ENCODE measurements at places on chromosomes 4 and X.

- DNase-seq = peak; percentile 4
Observed at GRCh38 chr4:184347251-184348239, 126.8 kb downstream of the IRF2 start.

- no peak for DNase-seq
Observed at GRCh38 chrX:152831391-152831790, 528 bp downstream of the NSDHL start.

- no peak for DNase-seq
Observed at GRCh38 chr4:158656439-158656838, 15.2 kb downstream of the C4orf46 start.

DNA sequence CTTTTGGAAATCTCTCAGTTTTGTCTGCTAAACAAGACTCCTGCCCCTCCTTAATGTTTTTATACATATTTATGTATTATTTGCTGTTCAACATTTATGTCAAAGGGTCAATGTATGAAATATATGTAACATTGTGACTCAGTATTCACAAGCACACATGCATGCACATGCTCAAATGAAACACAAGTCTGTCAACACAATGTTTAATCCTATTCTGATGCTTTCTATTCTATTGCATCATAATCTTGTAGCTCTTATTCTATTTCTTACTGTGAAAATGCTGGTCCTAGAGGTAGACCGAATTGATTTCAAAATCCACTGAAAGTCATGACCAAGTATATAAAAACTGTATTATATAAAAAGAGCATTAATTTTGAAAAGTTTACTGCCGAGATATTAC is 1463.3 kb downstream of the C4orf33 start:
- no peak for DNase-seq

GRCh38 chr4:145131848-145132247 is 33.7 kb downstream of the ABCE1 start:
- DNase-seq = no peak

GRCh38 chrX:140762061-140762460 is 52.5 kb downstream of the LINC00632 start:
- DNase-seq = no peak

DNA sequence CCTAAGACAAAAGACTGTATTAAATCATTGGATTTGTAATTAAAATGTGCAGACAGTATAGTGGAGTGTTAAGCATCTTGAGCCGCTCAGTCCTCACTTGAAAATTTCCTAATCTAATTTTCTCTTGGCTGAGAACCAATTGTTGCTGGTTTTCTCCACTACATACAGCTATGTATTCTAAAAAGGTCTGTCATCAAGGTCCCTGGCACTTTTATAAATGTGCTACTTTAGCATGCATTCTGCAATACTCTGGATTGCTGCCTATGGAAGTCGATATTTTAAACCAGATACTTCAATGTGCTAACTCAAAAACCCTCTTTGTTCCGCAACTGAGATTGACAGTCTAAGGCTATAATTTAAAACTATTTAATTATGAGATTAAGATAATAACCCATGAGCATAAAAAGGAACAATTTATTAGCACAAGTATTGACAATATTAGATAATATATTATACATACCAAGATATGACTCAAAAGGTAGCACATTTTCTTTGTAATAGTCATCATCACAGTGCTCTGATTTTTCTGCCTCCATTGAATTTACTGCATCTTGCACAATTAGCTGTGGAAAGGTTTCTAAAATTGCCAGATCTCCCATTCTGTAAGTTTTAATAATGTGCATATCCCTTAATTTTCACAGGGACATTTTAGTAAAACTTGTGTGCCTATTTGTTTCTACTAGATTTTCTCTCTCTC is 815.1 kb downstream of the ADGRL3 start:
- no peak for DNase-seq

DNA sequence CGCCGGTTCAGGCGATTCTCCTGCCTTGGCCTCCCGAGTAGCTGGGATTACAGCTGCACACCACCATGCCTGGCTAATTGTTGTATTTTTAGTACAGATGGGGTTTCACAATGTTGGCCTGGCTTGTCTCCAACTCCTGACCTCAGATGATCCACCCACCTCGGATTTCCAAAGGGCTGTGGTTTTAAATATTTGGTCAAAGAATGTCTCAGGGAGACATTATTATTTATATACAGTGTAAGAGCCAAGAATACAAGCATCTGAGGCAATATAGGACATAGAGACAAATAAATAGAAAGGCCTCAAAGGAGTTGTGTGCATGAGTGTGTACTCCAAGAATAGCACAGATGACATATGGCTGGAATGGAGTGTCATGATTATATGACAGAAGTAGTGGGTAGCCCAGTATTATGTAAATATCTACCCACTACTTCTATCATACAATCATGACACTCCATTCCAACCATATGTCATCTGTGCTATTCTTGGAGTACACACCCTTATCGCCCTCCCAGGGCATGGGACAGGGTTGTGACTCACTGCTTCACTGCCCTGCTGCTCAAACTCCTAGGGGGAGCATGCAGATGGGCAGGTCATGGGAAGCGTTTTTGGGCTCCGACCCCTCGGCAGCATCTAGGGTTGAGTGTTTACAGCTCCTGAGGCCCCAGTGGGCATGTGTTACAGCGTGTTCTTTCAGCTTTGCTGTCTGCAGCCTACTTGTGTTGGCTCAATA is 1649.8 kb upstream of the PCDH10 start:
- DNase-seq = peak; percentile 46

- DNase-seq = no peak
Observed at GRCh38 chrX:133516686-133517085, 101.4 kb upstream of the GPC4 start.

DNA sequence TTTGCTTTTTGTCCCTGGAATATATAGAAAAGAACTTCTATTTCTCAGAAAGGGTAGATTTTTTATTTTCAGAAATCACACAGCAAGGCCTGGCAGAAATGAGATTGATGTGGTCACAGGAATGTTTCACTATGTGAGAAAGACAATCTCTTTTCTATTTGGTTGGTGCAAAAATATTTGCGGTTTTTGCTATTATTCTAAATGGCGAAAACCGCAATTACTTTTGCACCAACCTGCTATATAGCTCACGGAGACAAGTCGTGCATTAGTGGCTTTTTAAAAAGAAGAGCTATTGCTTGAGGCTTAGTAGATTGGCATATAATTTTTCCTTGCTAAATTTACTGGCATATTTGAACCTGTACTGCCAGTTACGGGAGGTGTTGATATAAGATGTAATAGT is 100.4 kb downstream of the ITM2A start:
- DNase-seq = no peak

GRCh38 chr4:122716825-122717448 is 15.6 kb upstream of the BBS12 start:
- no peak for DNase-seq

DNA sequence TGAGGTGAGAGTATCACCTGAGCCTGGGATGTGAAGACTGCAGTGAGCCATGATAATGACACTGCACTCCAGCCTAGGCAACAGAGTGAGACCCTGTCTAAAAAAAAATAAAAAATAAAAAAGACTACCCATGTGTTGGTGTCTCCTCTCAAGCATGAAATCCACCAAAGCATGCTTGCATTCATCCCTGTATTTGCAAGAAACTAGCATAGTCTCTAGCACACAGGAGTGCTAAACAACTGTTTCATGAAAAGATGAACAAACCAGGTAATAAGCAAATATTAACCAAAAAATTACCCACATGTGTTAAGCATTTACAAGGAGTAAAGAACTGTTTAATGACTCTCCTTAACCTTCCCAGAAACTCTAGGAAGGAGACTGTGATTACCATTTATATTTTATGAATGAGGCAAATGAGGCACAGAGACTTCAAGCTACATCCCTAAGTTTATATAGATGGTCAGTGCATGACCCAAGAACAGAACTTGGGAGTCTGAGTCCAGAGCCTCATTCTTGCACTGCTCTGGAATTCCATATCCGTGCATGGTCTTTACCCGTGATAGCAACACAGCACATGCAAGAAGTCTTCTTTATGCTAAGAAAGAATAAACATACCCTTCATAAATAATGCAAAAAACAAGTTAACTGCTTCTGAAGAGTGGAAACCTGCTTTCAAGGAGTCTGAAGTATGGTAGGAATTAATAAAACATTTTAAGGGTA is 186.1 kb upstream of the STS start:
- no peak for DNase-seq

- no peak for DNase-seq
Observed at GRCh38 chr4:105140684-105141490, 5.8 kb upstream of the TET2 start.

DNA sequence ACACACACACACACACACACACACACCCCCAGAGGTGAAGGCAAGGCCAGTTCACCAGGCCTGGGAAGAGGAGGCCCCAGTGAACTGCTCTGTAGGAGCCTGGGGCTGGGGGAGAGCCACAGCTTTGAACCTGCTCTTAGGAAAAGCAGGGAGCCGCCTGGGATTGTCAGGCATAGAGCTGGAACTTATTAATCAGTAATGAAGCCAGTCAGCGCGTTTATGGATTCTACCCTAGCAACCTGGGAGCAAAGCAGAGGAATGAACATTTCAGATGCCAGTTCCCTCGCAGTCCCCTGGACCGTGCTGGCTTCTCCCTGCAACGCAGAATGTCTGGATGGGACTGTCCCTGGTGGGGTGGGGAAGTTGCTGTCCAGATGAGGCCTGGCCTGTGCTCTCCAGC is 45.3 kb upstream of the DDX3X start:
- DNase-seq = no peak

GRCh38 chr4:184802697-184803015 is 23.1 kb downstream of the ACSL1 start:
- no peak for DNase-seq

GRCh38 chr4:40587826-40588225 is 41.8 kb downstream of the RBM47 start:
- DNase-seq = no peak

GRCh38 chr4:120446051-120446567 is 379.5 kb upstream of the MAD2L1 start:
- no peak for DNase-seq
